Gastrocnemius medialis (tissue), 4 donors: ENCODE measurements at places on chromosomes 2 and 18. TPM values are rescaled to one million over a fixed set of nuclear protein-coding genes. Genes with fewer than 3 reads are reported as not detected.

PLCL1 gene
- total RNA-seq: 9.2 TPM

LIMS1 gene
- 239 TPM for total RNA-seq

ARHGAP25 gene
- 3.2 TPM for total RNA-seq

CNGA3 gene
- total RNA-seq: not detected
